ENCODE measurements at places on chromosomes 5 and 9.

GRCh38 chr9:22307013-22307711 lies 139.5 kb upstream of the DMRTA1 start:
- DNase-seq = no peak

DNA sequence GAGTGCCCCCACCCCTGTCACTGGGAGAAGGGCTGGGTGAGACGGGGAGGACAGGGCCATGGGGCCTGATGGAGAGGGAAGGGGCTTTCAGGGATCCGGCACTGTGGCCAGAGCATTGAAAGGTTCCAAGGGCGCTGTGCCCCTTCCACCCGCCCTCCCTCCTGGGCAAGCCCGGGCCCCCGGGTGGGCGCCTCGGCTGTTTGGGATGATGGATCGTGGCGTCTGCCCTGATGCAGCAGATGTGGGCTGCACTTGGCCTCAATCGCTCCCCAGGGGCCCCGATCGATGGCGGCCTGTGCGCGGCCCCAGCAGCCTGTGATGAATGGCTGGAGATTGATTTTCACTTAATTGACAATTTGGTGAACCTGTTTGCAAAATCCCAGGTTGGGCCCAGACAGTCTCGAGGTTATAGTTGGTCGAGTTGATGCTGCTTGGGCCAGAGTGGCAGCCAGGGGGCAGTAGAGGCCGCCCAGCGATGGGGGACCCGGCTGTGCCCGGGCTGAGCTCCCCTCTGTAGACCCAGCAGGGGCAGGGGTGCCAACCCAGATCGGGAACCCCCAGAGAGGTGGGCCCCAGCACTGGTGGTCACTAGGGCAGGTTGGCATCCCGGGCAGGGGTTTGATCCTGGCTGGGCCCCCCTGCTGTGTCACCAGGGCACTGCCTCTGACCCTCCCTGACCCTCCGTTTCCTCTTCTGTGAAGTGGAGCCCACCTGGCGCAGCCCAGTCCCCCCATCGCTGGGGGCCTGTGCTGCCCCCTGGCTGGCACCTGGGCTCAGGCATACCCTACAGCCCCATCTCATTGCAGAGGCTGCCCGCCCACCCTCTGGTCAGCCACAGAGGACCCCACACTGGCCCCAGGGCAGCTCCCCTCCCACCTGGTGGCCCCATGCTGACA lies 34.7 kb downstream of the LHX3 start:
- DNase-seq = no peak

DNA sequence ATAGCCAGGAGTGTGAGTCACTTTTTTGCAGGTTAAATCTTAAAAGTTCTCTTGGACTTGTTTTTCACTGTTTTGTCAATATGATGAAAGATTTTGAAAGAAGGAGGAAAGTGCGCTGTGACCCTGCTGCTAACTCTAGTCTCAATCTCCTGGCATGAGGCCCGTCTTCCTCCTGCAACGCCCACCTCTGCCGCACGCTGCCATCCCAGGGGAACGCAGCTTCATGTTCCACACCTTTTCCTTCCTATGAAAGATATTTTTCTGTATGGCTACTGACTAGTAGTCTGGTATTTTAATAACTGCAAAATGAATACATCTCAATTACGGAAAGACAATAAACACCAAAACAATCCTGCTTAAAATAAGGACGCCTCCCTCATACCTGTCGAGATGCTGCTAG lies 8.3 kb downstream of the PPIC start:
- DNase-seq = no peak

DNA sequence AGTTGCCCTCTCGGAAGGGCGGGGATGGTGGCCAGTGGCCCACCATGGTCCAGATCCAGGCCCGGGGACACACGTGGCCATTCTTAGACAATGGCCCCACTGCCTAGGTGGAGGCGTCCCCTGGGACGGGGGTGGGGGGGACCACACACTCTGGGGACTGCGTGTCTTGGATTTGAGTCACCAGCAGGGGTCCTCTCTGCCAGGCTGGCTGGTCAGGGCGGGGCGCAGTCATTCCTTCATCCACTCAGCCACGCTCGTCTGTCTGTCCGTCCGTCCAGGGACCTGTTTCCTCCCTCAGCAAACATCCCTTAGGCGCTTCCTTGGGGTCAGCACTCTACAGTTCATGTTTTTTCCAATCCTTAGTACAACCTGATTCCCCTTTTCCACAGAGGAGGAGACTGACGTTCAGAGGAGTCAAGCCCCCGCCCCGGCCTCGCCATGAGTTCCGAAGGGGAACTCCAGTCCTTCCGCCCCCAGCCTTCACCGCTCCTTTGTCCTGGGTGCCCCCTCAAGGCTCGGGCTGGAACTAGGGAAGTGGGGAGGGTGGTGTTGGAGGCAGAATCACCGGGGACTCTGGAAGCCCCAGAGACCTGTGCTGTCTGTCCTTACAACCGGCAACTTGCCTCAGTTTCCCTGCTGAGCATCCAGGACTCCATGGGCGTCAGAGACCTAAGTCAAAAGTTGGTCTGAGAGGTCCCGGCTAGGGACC lies 276.6 kb upstream of the MVB12B start:
- no peak for DNase-seq

- DNase-seq = no peak
Observed at GRCh38 chr9:119005162-119005561, 364.1 kb downstream of the BRINP1 start.

Data from activated CD4-positive, CD25-positive, alpha-beta regulatory T cell treated with anti-CD3 and anti-CD28 coated beads, Interleukin-2, amount 50 U/mL, for 16 hours (primary cell).